ENCODE measurements at places on chromosomes 1 and 21.

DNA sequence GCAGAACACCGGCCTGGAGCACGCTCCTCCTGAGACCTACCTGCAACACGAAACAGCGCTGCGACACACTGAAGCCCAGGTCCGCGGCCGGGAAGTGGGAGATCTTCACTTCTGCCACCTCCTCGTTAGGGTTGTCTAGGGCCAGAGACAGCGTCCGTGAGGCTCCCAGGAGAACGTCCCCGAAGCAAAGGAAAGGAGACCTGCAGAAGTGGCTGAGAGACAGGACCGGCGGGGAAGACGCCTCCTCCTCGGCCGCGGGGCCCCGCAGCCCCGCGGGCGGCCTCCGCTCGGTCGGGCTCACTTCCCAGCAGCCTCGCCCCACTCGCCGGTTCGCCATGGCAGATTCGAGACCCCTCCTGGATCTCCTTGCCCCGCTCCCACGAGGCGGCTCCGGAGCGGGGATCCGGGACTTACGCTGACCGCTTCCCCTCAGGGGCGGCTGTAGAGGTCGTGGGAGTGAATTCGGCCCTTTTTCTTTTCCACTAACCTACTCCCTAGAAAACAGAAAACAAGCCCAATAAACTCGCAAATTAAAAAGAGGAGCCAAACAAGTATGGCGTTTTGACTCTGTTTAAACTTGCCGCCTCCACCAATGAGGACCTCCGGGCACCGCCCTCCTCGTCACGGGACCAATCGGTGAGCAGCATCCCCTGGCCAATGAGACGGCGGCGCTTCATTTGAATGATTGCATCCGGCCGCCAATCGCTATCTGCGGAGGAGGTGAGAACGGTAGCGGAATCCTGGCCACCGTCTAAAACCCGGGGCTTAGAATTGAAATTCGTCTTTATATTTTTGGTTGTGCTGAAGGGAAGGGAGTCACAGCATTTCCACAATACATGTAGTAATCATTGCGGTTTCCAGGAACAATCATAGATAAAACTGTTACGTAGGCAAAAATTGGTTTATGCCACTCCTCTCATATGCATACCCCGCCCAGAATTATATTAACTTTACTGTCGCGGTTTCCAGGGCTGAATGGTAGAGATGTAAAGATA lies at the start of gene ASPM:
TSS of gene ASPM (minus strand) at position 569 of the 995 bp plus-strand sequence. CDS start at position 337, 232 bp downstream.
- H3K27ac ChIP-seq: no peak within 1 kb of the TSS
- H3K36me3 ChIP-seq: no peaks in the 10 kb centered on the region
- no peaks in the 10 kb centered on the region for H3K27me3 ChIP-seq
- peak within 1 kb of the TSS; percentile 62 for H3K4me3 ChIP-seq
- H3K4me1 ChIP-seq: no peaks in the 10 kb centered on the region

- peaks cover 29% of the 10 kb centered on the region for H3K27me3 ChIP-seq
- H3K4me1 ChIP-seq: no peaks in the 10 kb centered on the region
- H3K27ac ChIP-seq: no peak overlapping the region
- DNase-seq: peak; percentile 38
- no peaks in the 10 kb centered on the region for H3K36me3 ChIP-seq
Measured at GRCh38 chr1:30420519-30421050, 302.8 kb downstream of the MATN1 start.

GRCh38 chr21:30329203-30329875 lies 8.2 kb downstream of the KRTAP27-1 start:
- no peak overlapping the region for H3K27ac ChIP-seq
- H3K4me3 ChIP-seq: no peak overlapping the region
- peaks cover 12% of the 10 kb centered on the region for H3K4me1 ChIP-seq
- H3K36me3 ChIP-seq: no peaks in the 10 kb centered on the region

DNA sequence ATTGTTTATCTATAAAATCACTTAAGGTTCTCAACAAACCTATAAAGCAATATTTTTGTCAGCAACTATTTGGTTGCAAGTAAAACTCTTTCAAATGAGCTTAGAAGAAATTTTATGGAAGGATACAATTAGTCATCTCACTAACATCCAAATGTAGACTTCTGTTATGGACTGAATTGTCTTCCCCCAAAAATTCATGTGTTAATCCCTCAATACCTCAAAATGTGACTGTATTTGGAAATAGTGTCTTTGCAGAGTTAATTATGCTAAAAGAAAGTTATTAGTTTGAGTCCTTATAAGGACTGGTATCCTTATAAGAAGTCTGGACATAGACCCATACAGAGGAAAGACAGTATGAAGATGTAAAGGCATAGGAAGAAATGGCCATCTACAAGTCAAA lies 357.8 kb upstream of the PRMT6 start:
- H3K4me3 ChIP-seq: no peak overlapping the region
- H3K36me3 ChIP-seq: no peaks in the 10 kb centered on the region
- H3K4me1 ChIP-seq: no peaks in the 10 kb centered on the region
- no peaks in the 10 kb centered on the region for H3K27me3 ChIP-seq
- no peak overlapping the region for H3K27ac ChIP-seq

DNA sequence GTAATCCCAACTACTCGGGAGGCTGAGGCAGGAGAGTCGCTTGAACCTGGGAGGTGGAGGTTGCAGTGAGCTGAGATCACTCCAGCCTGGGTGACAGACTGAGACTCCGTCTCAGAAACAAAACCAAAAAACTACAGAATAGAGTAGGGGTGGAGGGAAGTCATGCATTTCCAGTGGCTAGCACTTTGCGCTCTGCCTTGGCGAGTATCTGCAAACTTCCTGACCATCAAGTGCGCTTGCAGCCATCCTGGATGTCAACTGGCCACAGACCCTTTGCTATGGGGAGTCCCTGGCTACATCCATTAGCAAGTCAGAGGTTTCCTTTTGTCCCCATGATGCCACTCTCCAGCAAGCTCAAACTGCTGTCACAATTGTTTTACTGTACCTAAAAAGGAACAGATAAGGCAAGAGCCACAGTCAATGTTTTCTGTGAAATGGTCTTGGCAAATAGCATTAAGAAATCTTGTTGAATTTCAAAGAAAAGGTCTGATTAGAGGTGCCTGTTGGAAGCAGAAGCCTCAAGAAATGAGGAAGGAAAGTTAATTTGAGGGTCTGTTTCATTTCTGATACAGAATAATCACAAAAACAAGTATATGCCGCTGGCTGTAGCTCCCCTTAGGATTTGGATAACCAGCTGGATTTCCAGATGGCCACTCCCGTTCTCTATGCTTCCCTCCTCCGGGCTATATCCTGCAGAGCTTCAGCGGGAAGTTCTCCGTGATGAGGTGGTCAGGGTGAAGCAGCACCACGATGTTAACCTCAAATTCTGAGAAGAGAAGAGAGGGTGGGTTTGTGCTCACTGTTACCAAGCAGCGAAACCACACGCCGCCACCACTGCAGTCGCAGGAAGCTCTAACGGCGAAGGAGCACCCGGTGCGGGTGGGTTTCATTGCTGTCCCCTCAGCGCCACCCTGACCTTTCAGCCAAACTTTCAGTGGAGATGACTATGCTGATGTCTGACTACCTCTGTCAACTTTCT lies 42.0 kb downstream of the VPS26C start:
- no peak overlapping the region for H3K4me3 ChIP-seq
- H3K4me1 ChIP-seq: no peaks in the 10 kb centered on the region
- H3K27me3 ChIP-seq: no peaks in the 10 kb centered on the region
- no peak for DNase-seq

DNA sequence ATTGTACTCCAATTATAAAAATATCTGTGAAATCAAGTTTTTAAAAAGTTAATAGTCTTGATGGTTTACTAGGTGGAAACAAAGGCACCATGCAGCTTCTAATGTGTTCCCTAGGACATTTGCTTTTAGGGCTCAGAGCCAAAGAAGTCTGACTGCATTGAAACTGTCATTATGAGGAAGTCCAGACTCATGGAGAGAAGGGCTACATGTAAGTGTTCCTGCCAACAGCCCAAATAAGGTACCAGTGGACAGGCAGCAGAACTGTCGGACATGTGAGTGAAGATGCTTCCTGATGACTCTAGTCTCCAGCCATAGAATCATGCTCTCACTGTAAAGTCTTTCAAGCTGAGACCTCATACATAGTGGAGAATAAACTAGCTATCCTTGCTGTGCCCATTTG lies 287.6 kb downstream of the AKT3 start:
- H3K4me3 ChIP-seq: no peak overlapping the region
- no peak for DNase-seq
- H3K27me3 ChIP-seq: no peaks in the 10 kb centered on the region
- no peaks in the 10 kb centered on the region for H3K4me1 ChIP-seq

GRCh38 chr21:37699024-37699775 lies 217.1 kb downstream of the KCNJ6 start:
- no peaks in the 10 kb centered on the region for H3K36me3 ChIP-seq
- H3K27me3 ChIP-seq: no peaks in the 10 kb centered on the region
- H3K4me1 ChIP-seq: peaks cover 12% of the 10 kb centered on the region
- no peak for DNase-seq
- H3K4me3 ChIP-seq: no peak overlapping the region

- no peak overlapping the region for H3K27ac ChIP-seq
- H3K4me3 ChIP-seq: no peak overlapping the region
- no peaks in the 10 kb centered on the region for H3K4me1 ChIP-seq
- H3K27me3 ChIP-seq: no peaks in the 10 kb centered on the region
- H3K36me3 ChIP-seq: no peaks in the 10 kb centered on the region
Measured at GRCh38 chr1:187985145-187985896, 1156.6 kb downstream of the PLA2G4A start.

GRCh38 chr1:6447818-6448748 lies 17.9 kb downstream of the TNFRSF25 start:
- H3K27me3 ChIP-seq: peaks cover 83% of the 10 kb centered on the region
- H3K4me1 ChIP-seq: peaks cover 25% of the 10 kb centered on the region
- DNase-seq: no peak
- H3K4me3 ChIP-seq: peak overlapping the region; percentile 29

DNA sequence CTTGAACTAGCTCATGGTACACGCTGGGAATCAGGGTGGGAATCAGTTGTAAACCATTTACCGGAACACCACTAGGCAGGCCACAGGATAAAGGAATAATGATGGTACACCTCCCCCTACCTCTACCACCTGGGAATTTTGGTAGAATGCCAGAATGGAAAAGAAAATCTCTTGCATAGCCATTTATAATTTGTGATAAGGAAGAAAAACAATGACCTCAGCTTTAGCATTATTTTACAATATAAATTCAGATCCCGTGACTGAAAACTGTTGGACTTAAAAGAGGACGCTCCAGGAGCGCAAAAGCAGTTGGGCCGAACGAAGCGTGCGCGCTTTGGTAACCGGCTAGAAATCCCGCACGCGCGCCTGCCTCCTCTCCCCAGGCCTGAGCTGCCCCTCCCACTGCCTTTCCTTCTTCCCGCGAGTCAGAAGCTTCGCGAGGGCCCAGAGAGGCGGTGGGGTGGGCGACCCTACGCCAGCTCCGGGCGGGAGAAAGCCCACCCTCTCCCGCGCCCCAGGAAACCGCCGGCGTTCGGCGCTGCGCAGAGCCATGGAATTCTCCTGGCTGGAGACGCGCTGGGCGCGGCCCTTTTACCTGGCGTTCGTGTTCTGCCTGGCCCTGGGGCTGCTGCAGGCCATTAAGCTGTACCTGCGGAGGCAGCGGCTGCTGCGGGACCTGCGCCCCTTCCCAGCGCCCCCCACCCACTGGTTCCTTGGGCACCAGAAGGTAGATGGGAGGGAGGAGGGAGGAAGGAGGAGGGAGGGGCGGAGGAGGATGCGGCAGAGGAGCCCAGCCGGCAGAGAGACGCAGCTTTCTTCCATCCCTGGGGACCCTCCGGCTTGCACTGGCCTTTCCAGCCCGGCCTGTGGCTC lies at the start of gene CYP4X1:
TSS of gene CYP4X1 (plus strand) at position 402 of the 873 bp plus-strand sequence. CDS start at position 551, 149 bp downstream.
- peak within 1 kb of the TSS; percentile 95 for H3K27ac ChIP-seq
- DNase-seq: peak; percentile 78
- peak within 1 kb of the TSS; percentile 75 for H3K4me3 ChIP-seq
- peaks cover 36% of the 10 kb centered on the region for H3K4me1 ChIP-seq

DNA sequence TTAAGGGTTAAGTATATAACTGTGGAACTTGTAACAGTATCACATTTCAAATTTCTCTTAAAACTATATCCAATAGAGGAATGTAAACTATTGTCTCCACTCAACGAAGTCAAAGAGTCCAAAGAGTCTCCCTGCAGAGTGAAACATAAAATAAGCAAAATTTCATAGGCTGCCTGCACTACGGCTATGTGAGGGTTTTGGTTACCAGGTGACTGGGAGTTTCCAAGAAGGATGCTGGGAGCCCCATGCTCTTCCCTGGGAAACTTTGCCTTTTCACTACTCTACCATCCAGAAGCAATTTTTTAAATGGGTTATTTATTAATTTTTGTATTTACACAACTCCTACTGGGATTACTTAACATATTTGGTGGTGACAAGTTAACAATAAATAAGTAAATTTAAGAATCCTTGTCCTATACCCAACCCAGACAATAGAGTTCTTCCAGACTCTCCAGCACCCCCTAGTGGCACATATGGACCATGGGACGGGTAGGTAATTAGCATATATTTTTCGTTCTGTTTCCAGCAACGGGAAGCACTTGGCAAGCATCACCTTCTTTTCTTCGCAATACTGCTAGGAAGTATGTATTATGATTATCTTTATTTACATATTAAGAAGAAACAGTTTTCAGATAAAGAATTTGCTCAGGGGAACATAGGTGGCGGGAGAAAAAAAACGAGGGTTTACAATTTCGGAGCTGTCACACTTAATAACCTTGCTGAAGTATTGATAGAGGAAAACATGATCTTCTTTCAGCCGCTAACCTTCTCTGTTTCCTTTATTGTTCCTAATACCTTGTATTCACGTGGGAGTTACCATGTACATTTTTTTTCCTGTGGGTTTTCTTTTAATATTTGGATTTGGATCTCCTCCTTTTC lies 3.5 kb downstream of the FMO2 start:
- H3K27me3 ChIP-seq: no peaks in the 10 kb centered on the region
- peaks cover 48% of the 10 kb centered on the region for H3K4me1 ChIP-seq
- no peak overlapping the region for H3K27ac ChIP-seq
- H3K36me3 ChIP-seq: no peaks in the 10 kb centered on the region

DNA sequence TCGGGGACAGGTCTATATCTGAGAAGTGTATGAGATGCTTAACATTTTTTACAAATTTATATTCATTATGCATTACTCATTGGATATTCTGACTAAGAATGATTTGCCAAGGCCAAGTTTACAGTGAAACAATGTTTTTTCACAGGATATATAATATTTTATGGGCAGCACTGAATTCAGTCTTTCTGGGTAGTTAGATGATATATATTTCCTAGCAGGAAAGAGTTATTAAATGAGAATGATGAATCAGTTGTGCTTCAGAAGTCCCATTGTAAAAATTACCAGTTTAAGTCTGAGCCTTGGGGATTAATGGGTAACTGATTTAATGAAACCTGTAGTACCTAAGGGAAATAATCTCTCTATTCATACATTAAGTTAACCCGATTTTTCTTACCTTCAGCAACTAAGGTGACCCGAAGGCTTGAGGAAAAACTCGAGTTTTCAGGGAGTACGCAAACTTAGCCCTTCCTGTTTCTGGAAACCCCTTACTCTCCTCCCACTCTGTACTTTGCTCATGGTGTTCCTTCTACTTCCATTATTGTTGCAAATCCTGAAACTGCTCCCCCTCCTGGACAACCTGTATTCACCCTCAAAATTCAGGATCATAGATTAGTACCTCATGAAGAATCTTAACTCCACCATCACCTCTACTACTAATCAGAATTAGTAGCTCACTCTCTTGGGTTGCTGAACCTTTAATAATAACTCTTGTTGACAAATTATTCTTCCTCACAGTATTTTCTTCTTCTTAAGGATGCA lies 135.1 kb downstream of the AK5 start:
- H3K36me3 ChIP-seq: no peaks in the 10 kb centered on the region
- H3K4me1 ChIP-seq: peaks cover 9% of the 10 kb centered on the region
- no peak overlapping the region for H3K27ac ChIP-seq
- H3K27me3 ChIP-seq: no peaks in the 10 kb centered on the region
- no peak overlapping the region for H3K4me3 ChIP-seq
- DNase-seq: no peak

GRCh38 chr1:14627608-14628489 lies 29.4 kb downstream of the KAZN start:
- H3K36me3 ChIP-seq: no peaks in the 10 kb centered on the region
- peaks cover 6% of the 10 kb centered on the region for H3K4me1 ChIP-seq
- peaks cover 6% of the 10 kb centered on the region for H3K27me3 ChIP-seq
- no peak overlapping the region for H3K4me3 ChIP-seq

Measured in tibial artery (tissue), 4 donors.